ENCODE measurements at places on chromosomes 6 and 20.

GRCh38 chr6:5813625-5814027 is 193.1 kb downstream of the NRN1 start:
- DNase-seq = no peak

DNA sequence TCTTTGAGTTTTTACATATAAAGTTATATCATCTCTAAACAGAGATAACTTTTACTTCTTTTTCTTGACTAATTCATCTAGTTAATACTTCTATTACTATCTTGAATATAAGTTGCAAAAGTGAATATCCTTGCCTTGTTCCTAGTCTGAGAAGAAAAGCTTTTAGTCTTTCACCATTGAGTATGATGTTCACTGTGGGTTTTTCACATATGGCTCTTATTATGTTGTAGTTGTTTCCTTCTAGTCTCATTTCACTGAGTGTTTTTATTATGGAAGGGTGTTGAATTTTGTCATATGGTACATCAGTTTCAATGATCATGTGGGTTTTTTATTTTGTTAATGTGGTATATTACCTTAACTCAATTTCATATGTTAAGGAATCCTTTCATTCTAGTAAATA is 488.3 kb downstream of the COL12A1 start:
- no peak for DNase-seq

DNA sequence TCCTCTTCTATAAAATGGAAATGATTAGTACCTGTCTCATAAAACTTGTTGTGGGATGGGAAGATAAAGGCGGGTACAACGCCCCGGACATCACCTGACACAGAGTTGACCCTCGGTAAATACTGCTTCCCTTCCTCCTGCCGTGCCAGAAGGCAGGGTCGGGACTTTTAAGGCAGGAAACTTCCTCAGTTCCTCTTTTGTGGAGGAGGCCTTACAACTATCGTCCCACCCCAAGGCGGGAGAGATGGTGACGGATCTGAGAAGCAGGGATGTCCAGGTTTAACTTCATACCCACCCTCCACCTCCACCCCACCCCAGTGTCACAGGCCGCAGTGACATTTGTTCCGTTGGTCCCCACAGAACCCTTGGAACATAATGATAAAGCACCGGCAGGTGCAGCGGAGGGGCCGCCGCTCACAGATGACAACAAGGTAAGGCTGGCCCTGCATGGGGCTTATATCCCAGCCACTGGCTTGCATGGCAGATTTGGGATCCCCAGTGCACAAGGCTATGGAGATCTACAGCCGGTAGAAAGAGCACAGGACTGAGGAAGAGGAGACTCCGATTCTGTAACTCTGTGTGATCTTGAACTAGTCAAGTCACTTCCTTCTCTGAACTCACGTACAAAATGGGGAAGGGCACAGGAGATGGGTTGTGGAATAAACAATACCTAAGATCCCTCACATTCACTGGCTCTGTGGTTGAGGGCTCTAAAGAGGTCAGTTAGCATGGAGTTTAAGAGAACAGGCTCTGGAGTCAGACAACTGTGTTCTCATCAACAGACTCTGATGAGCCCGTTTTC is 764 bp downstream of the DNTTIP1 start:
- peak; percentile 90 for DNase-seq

GRCh38 chr20:33663161-33664084 is 1.3 kb downstream of the C20orf144 start:
- DNase-seq = peak; percentile 69
